ENCODE measurements at places on chromosomes 4 and X.

- no peak for DNase-seq
These were observed 339.8 kb downstream of the PCDH7 start for GRCh38 chr4:31059753-31060522.

- DNase-seq: no peak
These were observed 289.0 kb downstream of the C4orf33 start for GRCh38 chr4:129384974-129385373.

- DNase-seq: no peak
These were observed 12.7 kb upstream of the DCUN1D4 start for GRCh38 chr4:51830156-51830720.

GRCh38 chr4:169017971-169018370, 7.9 kb upstream of the CBR4 start:
- DNase-seq: no peak

- DNase-seq: no peak
These were observed 28.5 kb upstream of the TMSB4X start for GRCh38 chrX:12946406-12946805.

GRCh38 chrX:154397888-154398667, at the start of gene RPL10:
Gene RPL10 (plus strand): TSS chrX:154398377. CDS start chrX:154398520, 143 bp downstream.
- DNase-seq: peak; percentile 95

DNA sequence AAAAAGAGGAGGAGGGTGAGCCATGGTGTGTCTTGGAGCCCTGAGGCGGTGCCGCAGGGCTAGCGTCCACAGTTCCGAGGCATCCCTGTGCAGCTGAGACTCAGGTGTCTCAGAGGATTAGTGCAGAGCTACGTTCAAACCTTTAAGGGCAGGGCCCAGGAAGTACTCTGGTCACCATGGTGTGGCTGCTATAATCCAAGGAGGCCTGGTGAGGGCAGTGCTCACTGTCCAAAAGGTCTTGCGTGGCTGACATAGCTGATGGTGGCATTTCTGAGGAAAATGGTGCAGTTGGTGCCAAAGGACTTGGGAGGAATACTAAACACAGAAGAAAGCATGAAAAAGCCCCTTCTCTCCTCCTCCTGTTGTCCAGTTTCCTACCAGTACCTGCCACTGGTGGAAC, 146.9 kb downstream of the DCHS2 start:
- no peak for DNase-seq

DNA sequence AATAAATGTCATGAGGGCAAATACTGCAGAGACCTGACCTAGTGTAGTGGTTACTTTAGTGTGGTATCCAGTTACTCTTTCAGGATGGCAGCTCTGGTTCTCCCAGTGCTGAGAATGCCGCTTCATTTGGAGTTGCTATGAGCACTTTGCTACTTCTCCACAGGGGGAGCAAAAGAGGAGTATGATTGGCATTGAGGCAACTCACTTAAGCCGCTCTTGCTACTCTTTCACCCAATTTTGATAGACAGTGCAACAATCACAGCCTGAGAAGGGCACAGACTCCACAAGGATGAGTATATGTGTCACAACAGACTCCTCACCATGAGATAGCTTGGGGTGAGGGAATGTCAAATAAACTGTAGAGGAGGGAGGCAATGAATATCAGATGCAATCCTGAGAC, 81.2 kb downstream of the NPY1R start:
- peak; percentile 14 for DNase-seq

- no peak for DNase-seq
These were observed 8.2 kb upstream of the CD99L2 start for GRCh38 chrX:150906694-150907093.

GRCh38 chr4:155773196-155773800, 14.5 kb downstream of the GUCY1B1 start:
- DNase-seq: no peak

- DNase-seq: no peak
These were observed 257.5 kb upstream of the FTHL17 start for GRCh38 chrX:31329298-31329697.

GRCh38 chrX:9682456-9682855, 83.2 kb downstream of the GPR143 start:
- DNase-seq: peak; percentile 29

GRCh38 chr4:105280338-105281123, 133.9 kb downstream of the TET2 start:
- DNase-seq: no peak

- DNase-seq: no peak
These were observed 1.6 kb downstream of the SCD5 start for GRCh38 chr4:82797040-82797404.

DNA sequence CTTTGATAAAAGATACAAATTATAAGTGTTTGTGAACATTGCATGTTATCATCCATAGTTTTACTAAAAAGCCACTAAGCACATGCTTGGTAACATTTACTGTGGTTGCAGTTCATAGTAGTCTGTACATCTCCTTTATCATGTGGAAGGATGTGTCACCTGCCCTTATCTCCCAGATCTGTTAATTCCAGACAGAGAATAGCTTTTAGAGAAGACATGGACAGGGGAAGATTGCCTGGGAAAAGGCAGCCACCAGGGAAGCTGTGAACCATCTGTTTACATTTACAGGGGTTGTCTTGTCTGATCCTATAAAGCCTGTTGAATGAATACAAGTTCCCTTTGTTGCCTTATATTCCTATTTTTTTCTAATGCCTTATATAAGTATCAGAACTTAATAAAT, 396.0 kb downstream of the FAT4 start:
- no peak for DNase-seq

DNA sequence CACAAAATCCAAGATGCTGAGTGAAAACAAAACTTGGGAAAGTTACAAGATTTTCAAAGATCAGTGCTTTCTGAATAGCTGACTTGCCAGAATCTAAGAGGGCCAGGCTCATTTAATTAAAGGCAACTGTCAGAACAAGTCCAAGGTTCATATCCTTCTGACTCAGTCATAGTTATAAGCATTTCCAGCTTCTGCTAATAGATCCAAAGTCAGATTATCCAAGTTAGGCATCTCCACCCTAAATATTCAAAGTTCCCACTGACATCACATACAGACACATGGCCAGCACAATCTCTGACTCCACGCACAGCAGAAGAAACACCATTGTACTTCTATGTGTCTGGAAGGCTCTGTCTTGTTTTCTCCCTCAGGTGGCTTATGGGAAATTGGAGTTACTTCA, 41.8 kb downstream of the GASK1B start:
- no peak for DNase-seq
